Ureter (tissue), 1 donor: ENCODE measurements at places on chromosomes 1 and 21.

- DNase-seq = peak; percentile 61
Observed at GRCh38 chr21:36246080-36246631, 73.8 kb upstream of the MORC3 start.

DNA sequence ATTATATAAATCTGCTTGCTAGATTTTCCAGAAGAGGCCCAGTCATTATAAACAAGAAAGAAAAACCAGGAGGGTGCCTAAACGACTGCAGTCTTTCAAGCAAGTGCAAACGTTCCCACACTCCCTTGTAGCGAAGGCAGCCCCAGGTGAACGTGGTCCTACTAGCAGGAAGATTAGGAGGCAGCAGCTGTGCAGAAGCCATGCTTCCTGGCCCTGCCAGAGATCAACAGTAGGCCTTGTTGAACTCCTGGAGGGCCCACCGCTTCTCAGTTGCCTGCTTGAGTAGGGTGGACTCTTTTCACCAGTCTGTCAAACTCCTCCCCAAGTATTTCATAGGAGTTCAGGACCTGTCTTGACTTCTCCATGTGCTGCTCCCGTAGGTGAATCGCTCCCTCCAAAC, 163.0 kb upstream of the GORAB start:
- DNase-seq = no peak

DNA sequence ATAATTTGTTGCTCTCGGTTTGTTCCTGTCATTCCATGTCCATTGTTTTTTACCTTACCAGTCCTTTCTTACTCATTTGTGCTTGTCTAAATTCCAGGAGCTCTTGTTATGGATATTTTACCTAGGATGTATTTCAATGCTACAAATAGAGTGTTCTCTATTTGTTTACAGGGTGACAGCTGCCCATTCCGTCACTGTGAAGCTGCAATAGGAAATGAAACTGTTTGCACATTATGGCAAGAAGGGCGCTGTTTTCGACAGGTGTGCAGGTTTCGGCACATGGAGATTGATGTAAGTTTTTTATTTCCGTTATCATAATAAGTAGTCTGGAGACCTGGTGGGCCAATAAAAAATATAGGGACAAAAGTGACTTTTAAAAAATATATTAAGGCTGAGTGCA, 23.0 kb downstream of the ZBED6 start:
- no peak for DNase-seq

DNA sequence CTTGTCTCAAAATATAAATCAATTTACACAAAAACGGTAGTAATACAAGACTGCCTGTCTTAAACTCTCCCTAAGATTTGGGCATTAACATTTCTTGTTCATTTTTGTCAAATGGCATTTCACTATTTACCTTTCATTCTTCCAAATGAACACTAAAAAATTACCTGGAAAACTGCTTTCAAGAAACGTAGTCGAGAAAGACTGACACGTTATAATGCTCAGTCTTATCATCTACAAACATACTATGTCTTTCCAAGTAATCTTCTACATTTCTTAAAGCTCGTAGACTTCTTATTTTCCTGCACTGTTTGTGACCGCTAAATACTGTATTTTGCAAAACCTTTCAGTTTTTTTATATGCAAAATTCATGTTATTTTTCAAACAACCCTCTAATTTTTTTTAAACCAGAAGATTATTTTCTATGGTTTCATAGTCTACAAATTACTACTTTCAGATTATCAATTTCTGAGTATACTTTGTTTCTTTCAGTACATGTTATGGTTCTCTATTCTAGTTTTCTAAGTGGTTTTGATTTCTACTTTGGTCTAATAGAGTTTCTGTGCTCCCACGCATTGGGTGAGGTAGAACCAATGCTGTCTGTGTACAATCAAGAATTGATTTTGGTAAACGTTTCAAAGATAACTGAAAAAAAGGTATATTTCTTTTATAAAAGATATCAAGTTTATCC, 336.4 kb downstream of the SMYD3 start:
- DNase-seq = no peak

GRCh38 chr21:43613755-43614638, 45.3 kb downstream of the HSF2BP start:
- no peak for DNase-seq

DNA sequence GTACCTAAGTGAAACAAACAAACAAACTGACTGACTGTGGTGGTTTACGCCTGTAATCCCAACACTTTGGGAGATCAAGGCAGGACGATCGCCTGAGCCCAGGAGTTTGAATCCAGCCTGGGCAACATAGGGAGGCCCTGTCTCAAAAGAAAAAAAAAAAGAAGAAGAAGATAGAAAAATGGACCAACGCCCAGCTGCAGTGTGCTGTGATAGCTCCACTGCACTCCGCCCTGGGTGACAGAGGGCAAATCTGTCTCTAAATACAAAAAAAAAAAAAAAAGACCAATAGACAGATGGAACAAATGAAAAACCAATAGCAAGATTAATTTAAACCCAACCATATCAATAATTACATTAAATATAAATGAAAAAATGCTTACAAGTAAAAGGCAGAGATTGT, 13.9 kb downstream of the AKR7A3 start:
- DNase-seq = no peak

- DNase-seq = no peak
Observed at GRCh38 chr1:97758541-97759057, 162.2 kb downstream of the DPYD start.

GRCh38 chr1:26747048-26747447, 40.7 kb upstream of the PIGV start:
- DNase-seq = no peak

DNA sequence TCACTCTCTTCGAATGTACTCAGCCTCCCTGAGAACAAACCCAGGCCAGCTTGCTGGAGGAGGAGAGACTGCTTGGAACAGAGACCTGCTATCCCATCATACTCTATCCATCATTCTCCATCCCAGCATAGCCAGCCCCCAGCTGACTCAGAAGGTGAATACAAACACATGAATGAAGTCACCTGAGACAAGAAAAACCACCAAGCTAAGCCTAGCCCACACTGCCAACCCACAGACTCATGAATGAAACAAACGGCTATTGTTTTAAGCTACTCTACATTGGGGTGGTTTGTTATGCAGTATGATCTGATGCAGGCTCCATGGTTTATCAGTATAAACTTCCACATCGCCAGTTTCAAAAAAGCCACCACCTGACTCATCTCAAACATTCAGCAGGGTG, 395.6 kb downstream of the SETD4 start:
- DNase-seq = no peak

DNA sequence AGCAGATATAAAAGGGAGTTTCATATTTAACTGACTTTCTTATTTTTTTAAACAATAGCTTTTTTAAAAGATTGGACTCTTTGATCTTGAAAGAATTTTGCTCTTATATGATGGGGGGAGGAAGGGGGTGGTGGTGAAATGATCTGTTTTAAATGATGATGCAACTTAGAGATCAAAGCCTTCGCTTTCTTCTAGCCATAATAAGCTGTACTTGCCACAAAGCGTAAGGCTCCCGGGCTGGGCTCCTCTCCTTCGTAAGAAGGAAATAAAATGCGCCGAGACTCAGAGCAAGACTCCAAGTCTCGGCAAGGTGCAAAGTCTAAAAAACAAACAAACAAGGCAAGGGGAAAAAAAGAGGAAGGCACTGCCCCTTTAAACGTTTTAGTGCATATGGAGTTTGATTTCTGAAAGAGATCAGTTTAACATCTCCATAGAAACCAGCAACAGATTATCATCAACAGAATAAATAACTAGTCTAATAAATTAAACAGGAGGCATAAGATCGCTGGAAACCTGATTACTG, 3.3 kb downstream of the CASZ1 start:
- DNase-seq = no peak

DNA sequence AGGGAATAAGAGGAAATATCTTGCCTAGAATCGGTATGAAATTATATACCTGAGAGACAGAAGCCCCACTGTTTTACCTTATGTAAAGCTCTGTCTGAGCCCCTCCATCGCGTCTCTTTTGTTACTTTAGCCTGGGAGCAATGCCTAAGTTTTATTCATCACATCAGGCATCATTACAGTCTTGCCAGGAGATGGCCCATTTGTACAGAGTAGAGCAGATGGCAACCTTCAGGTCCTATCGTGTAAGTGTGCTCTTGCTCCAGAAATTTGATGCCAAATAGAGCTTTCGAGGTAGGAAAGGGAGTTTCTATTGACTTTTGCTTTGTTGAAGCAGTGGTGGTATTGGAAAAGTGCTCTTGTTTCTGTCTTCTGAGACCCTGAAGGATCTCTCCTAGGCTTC, 24.9 kb downstream of the CFAP126 start:
- DNase-seq = no peak

DNA sequence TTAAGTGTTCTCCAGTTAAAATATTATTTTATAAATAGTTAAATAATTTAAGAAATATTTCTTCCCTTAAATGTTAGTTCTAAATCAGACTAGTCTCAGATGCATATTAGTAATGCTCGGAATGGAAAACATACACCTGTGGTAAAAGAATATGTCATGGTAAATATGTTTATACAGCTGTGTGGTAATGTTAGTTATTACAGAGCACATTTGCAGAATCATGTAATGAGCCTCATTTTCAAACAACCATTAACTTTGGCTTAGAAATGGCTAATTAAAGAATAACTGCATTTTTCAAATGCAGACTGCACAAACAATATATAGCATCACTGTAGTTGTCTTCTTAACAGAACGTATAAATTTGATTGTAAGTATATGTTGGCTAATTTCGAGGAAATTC, 90.3 kb downstream of the DISP1 start:
- no peak for DNase-seq

- DNase-seq = no peak
Observed at GRCh38 chr21:26082549-26082948, 88.0 kb downstream of the APP start.

DNA sequence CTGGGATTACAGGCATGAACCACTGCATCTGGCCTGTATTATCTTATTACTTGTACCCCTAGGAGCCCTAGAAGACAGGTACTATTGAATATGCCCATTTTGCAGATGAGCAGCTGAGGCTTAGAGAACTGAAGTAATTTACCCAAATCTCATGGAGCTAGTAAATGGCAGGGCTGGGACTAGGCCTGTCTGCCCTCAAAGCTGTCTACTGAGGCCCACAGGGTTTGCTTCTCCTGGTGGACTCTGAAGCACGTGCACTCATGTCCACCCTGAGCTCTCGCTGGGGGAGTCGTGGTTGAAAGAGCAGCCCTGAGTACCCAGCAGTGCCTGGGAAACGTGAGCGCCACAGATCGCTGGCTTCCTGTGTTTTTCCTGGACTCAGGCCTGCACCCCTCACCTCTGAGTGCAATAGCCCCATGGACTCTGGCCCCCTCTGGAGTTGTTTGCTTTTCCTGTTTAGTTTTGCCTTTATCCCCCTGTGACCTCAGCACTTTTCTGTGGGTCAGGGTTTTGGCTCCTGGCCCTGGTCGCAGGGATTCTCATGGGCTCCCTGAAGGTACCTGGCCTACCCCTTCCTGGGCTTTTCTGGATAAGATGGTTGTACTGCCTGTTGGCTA, 52.4 kb downstream of the ARHGEF10L start:
- DNase-seq = no peak

GRCh38 chr1:186550832-186551231, 89.9 kb upstream of the PDC start:
- DNase-seq = no peak
